KBM-7 (cell line): ENCODE measurements at places on chromosomes 2 and 18.

DNA sequence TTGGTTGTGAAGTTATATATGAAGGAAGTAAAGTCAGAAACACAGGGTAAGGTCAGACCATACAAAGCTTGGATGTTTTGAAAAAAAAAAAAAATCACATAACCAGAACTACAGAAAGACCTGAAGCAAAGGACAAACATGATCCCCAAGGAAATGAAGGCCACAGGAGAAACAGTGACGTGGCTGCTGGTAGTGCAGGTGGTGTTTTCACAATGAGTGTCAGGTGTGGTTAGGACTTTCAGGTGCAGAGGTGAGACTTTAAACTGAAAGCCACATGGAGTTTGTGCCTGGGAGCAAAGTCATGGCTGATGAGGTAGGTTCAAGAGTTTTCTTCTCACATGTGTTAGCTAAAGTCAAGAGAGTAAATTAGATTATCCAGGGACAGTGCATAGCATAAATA, 270.7 kb downstream of the PIEZO2 start:
- no peak for DNase-seq

DNA sequence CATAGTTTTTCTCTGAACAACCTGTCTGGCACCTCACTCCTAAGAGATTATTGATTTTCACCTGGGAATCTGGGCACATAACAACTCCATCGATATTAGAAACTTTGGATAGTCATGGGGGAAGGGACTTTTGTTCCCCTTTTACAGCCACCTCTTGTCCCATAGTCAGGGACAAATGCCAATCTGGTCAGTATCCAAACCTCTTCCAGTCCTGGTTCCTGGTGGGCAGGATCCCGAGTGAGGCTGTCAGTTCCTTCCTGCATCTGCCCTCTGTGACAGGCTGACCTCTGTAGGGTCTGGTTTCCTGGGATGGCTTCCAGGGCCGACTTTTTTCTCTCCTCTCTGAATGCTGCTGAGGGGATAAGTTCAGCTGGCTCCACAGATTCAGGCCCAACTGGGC, 11.0 kb downstream of the KIF5C start:
- DNase-seq: no peak

GRCh38 chr2:65349863-65350262, 82.5 kb downstream of the SPRED2 start:
- peak; percentile 37 for DNase-seq

DNA sequence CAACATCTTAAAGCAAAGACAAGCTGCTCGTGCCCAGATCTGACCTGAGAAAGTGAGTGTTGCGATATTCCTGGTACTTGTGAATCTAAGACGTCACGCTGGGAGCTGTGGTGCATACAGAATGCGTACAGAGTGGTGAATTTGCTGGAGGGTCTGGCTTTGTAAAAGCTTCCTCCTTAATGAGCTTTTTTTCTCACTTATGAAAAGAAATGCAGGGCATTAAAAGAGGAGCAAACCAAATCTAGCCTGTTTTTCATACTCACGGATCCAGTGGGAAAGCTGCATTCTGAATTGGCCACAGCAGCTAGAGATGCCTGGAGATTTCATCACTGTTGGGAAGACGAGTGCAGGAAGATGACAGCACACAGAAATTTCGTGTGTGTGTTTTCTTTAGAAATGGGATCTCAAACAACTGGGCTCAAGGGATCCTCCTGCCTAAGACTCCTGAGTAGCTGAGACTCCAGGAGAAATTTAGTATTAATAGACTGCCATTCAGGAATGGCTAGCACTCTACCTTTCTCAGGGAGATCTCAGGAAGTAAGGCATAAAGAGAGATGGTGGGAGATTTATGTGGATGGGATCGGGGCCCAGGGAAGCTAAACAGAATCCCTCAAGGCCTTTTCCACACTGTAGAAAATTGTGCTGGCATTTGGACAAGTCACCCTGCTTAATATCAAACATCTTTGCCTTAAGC, 181.3 kb downstream of the ALPK2 start:
- DNase-seq: no peak

- DNase-seq: no peak
Measured at GRCh38 chr2:179180242-179180641, 84.4 kb downstream of the SESTD1 start.

DNA sequence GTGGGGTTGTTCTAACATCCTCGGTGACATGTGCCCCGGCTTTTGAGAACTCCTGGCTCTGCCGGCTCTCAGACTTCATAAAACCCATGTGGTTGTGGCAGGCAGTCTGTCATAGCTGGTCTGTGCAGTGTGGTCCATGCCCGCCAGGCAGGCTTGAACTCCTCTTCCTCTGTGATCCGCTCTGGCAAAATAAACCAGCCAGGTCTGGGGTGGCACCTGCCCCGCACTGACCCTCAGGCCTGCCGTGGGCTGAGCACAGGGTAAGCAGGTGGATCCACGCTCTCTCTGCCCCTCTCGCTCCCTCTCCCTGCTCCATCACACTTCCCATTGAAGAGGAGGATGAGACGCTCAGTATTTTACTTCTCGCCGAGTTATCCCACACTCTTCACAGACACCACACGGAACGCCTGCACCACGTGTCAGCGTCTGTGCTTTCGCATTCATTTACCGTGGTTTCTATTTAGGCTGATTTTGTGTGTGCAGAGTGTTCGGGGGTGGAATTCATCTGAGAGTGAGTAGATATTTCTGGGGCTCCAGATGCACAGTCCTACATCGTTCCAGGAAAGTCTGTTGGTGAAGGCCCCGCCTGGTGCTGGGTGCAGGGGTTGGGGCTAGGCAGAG, 56.4 kb downstream of the RTP5 start:
- no peak for DNase-seq

DNA sequence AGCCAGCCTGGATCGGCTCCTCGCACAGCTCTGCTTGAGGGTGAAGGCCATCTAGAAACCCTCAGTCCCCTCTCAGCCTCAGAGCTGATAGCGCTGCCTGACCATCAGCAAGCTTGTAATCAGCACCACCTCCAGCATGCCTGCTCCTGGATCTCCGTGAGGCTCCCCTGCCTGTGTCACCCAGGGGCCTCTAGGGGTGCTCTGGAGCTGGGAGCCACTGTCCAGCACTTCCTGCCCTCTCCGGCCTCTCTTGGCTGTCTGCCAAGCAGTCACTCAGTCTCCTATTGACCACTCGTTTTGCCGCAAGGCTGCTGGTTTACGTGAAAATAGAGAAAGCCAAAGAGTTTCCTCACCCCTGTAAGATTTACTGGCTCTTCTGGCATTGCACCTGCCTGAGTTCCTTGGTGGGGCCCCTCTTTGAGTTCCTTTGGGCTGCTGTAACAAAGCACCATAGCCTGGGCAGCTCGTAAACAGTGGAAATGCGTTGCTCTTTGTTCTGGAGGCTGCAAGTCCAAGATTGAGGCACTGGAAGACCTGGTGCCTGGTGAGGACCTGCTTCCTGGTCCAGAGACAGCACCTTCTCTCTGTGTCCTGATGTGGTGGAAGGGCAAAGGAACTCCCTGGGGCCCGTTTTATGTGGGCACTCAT, 17.9 kb downstream of the CAPN10 start:
- no peak for DNase-seq

- DNase-seq: no peak
Measured at GRCh38 chr2:54240515-54241469, 15.2 kb downstream of the TSPYL6 start.

- no peak for DNase-seq
Measured at GRCh38 chr2:11963966-11964365, 217.5 kb downstream of the LPIN1 start.

- no peak for DNase-seq
Measured at GRCh38 chr2:122531290-122532071, 776.0 kb downstream of the TSN start.

- DNase-seq: no peak
Measured at GRCh38 chr2:43776324-43776723, 2.5 kb downstream of the DYNC2LI1 start.

DNA sequence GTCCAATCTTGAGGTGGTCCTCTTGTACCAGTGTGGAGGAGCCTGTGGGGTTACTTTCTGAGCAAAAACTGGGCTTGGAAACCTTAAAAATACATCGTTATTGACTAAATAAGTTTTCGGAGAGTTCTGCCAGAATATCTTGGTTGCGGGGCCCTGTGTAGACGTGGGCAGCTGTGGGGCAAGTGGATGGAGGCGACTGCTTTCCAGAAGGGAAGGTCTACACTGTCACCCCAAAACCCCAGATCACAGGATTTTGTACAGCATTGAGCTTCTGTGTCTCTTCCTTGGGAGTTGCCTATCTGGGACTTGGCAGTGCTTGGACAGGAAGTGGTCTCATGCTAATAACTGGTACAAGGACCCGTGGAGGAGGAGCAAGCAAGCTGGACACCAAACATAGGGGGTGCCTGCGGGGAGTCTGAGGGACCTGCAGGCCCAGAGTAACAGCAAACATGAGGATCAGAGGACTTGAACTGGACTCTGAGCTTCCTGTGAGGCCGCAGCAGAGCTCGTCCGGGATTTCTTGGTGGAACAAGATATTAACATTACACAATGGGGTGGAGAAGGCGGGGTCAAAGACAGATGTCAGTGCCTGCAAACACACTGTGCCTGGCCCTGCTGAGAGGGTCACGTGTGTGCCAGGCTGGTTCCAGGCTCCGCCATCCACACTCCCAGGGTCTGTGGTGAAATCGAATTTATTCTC, 48.0 kb upstream of the CTLA4 start:
- DNase-seq: no peak

DNA sequence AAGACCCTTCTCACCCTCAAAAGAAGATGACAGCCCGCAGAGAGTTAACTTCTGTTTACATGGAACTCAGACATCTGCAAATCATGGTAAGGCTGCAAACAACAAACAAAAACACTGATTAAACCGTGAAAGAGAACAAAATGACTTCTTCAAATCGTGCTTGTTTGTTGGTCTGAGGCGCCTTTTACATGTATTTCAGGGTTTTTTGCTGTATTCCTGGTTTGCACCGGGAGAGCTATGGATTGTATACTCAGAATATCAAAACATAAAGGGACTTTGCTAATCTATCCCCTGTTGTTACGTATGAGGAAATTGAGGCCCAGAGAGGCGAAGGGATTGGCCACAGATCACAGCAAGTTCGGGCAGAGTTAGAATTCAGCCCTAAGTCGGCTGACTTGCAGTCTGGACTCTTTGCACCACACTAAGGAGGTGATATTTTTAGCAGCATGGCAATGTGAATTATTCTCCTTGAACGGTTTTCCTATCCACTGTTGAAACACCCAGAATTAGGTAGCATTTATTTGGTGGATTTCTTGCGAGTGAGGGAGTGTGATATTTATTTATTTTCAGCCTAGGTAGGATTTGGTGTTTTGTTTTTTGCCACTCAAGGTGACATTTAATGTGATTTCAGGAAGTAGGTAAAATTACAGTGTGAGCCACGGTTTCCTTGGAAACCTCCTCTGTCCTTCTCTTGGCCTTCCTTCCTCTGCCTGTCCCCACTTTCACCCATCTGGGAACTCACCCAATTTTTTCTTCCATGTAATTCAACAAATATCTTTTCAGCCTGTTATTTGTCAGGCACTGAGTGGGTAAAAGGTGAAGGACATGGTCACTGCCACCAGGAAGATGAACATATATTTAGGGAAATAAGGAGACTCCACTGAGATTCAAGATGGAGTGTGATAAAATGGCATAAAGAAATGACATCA, 980 bp upstream of the PDE6D start:
- peak; percentile 70 for DNase-seq

GRCh38 chr2:145199042-145199441, 679.1 kb upstream of the ZEB2 start:
- DNase-seq: no peak

GRCh38 chr2:144133936-144134665, 385.8 kb downstream of the ZEB2 start:
- DNase-seq: peak; percentile 53

DNA sequence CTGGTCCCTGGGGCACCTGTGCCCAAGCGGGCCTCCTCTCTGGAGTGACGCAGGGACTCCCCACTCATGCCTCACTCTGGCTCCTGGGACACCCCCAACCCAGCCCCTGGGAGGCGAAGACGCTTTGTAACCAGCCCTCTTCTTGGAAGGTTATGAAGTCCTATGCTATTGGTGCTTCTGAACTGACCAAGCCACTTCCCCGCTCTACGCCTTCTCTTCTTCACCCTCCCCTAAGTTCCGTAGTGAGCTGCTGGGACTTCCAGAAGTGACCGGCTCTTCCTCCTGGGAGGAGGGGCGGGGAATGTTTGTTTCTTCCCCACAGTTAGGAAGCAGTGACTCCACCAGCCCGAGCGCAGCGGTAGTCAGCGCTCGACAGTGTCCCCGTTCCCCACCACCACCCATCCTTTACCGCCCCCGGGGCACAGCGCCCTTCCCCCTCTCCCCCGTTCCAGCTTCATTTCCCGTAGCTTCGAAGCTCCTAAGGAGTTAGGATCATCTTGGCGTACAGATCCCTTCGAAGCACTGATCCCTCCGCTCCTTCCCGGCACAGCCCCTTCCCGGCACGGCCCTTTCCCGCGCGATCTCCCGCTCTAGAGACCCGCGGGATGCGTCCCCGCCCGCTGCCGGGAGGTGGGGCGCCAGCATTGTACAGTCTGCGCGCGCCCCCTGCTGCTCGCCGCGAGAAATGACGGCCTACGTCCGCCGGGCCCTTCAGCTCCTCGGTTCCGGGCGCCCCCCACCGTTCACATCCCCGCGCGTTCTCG, 25.3 kb upstream of the NOTO start:
- DNase-seq: peak; percentile 89

DNA sequence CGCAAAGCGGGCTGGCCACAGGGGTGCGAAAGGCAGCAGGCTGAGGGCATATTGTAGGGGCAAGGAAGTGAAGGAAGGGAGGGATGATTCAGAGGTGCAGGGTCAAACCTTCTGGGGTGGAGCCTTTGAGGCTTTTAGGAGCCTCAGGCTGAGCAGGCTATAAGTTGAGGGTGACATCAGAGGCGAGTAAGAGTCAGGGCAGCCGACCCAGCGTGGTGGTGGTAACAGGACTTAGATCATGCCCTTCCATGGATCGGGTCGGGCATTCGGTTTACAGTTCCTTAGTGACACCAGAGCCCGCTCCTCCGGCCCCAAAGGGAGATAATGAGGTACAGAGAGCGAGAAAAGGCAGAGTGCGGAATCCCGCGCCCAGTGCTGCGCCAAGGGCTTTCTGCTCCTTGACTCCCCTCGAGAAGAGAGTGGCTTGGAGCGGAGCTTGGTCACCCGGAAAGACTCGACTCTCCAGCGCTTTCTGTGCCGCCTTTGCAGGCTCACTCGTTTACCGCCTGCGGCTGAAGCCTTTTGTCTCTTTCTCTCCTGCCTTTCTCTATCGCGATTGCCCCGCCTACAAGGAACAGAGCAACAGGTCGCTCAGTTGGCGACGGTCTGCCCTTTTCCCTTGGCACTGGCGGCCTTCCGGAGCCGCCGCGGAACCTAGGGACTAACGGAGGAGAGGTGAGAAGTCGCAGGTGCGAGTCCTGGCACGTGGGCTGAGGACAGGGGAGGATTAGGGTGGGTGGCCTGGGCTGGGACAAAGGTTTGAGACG, 720 bp downstream of the LBX2 start:
- no peak for DNase-seq

GRCh38 chr18:74493689-74494088, 2.5 kb upstream of the CNDP2 start:
- DNase-seq: peak; percentile 51

GRCh38 chr2:236960531-236960930, 125.2 kb upstream of the COPS8 start:
- DNase-seq: no peak

- DNase-seq: no peak
Measured at GRCh38 chr2:62408241-62408677, 97.7 kb downstream of the TMEM17 start.
